Upper lobe of right lung (tissue), 1 donor: ENCODE measurements at places on chromosomes 13 and 19.

- H3K4me1 ChIP-seq, result no peaks in the 10 kb centered on the region
- no peaks in the 10 kb centered on the region for H3K27me3 ChIP-seq
- no peak for DNase-seq
- H3K4me3 ChIP-seq, result no peak overlapping the region
Measured at GRCh38 chr19:6173190-6173589, 37.7 kb downstream of the ACSBG2 start.

DNA sequence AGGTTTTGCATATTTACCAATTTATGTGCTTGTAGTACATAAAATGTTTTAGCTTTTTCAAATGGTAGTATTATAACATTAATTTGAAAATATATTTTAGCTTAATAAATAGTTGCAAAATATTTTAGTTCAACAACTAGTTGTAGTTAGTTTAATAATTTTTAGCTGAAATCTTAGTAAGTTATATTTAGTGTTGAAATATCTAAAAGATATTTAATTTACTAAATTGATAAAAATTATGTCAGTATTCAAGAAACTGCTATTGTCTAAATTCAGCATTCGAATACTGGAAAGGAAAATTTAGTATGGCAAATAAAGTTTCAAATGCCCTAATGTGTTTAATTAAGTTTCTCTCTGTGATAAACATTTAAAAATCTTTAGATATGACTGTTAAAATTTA is 754.5 kb upstream of the MIR17HG start:
- no peak for DNase-seq
- no peaks in the 10 kb centered on the region for H3K27me3 ChIP-seq
- no peaks in the 10 kb centered on the region for H3K36me3 ChIP-seq
- no peaks in the 10 kb centered on the region for H3K4me1 ChIP-seq
- no peak overlapping the region for H3K27ac ChIP-seq
- H3K4me3 ChIP-seq, result no peak overlapping the region

DNA sequence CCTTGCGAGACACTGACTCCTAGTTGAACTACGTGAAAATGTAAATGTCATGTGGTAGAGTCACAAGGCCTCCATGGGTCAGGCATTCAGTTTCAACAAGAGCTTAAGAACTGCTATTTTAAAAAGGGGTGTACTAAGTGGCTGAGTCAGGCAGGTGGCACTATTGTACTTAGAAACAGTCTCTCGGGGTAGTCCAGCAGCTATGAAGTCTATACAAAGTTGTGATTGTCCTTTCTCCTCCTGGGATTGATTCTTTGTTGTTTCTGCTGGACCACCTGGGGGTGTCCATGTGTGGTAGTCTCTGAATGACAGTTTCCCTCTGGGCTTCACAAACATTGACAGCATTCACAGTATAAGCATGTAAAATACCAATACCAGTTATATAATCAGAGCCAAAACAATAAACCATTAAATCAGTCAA is 33.0 kb downstream of the UGGT2 start:
- no peak for DNase-seq
- peaks cover 6% of the 10 kb centered on the region for H3K36me3 ChIP-seq
- no peaks in the 10 kb centered on the region for H3K4me1 ChIP-seq
- H3K27me3 ChIP-seq, result no peaks in the 10 kb centered on the region
- no peak overlapping the region for H3K27ac ChIP-seq

- no peak overlapping the region for H3K27ac ChIP-seq
- no peaks in the 10 kb centered on the region for H3K27me3 ChIP-seq
- no peak for DNase-seq
Measured at GRCh38 chr13:84925443-84925842, 873.8 kb downstream of the SLITRK6 start.

- DNase-seq, result peak; percentile 74
- no peaks in the 10 kb centered on the region for H3K4me1 ChIP-seq
- H3K4me3 ChIP-seq, result peak overlapping the region; percentile 21
- peak overlapping the region; percentile 71 for H3K27ac ChIP-seq
Measured at GRCh38 chr13:23558675-23559536, 11.3 kb upstream of the TNFRSF19 start.

DNA sequence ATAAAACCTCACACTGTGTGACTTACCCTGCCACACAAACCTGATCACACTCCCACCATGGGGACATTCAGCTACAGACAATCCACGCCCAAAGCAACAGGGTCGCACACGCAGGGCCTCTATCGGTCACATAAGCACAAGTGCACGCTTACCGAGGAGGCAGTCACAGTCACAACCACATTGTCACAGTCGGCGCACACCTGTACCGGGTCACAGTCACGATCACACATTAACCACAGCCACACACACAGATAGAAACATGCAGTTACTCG is 579 bp downstream of the ZNF566 start:
- DNase-seq, result no peak
- H3K27ac ChIP-seq, result peak overlapping the region; percentile 97
- peaks cover 10% of the 10 kb centered on the region for H3K4me1 ChIP-seq
- no peaks in the 10 kb centered on the region for H3K27me3 ChIP-seq
